G401 (cell line): ENCODE measurements at places on chromosomes 4 and X. TPM values are rescaled to one million over a fixed set of nuclear protein-coding genes. Genes with fewer than 3 reads are reported as not detected.

DNA sequence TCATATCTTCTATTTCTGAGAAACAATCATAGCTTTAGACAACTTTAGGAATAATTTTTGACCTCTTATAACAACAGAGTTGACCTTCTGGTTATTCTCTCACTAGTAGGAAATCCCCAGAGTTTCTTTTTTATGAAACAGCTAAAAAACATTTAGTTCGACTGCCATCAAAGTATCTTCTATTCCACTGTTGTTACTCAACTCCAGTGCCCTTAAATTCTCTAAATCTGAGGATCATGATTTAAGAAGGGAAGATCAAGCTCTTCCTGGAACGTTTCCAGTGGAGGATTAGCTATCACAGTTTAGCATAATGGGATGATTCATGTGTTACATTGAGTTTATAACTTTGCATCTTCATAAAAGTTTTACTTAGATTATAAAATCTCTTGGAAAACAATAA, 134.9 kb upstream of the VEGFC start:
- no peak for DNase-seq

DNA sequence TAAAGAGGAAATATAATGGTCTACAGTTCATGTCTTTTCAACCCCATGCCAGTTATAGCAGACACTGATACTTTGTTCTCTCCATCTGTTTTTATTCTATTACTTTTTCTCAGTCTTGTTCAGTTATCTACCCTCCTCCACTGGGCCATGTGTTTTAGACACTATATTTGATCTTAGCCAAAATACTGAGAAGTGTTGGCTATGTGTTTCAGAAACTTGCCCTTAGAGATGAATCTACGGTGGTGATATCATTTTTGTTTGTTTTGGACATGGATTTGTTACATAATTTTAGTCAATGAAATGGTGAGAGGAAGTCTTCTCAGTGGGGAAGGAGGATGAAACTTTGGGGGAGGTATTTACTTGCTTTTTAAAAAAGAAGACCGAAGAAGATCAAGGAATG, 211.5 kb upstream of the DDX53 start:
- no peak for DNase-seq

- no peak for DNase-seq
Measured at GRCh38 chr4:38130884-38131283, 170.7 kb downstream of the PTTG2 start.

DNA sequence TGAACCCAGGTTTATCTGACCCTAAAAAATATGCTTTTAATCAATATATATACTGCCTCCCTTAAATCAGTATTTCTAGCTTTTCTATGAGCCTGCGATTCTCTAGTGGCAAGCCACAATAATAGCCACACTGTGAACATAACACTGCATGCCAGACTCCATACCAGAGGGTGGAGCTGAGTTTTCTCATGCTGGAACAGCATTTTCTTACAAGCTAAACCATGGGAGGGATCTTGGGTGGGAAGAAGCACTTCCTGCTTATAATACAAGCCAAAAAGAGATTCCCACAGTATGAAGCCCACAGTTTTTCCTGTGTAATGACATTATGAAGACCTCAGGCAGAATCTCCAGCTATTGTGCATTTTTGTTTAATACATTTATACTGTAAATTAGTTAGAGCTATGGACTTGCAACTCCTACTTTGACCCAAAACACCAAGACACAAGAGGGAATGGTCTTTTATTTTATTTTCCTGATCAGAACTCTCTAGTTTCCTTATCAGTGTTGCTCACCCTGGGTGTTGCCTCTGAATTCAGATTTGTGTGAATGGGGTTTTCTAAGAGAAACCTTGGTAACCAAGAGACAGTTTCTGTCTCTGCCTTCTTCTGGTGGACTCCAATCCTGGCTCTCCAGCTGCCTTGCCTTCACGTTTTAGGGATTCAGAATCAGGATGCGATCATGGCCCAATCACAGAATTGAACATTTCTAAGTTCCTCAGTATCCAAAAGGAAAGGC, 74.5 kb upstream of the EOLA2 start:
- no peak for DNase-seq

GRCh38 chr4:157509341-157509740, 288.8 kb downstream of the GRIA2 start:
- no peak for DNase-seq

- DNase-seq = no peak
Measured at GRCh38 chrX:11129534-11130105, 18.5 kb downstream of the HCCS start.

DNA sequence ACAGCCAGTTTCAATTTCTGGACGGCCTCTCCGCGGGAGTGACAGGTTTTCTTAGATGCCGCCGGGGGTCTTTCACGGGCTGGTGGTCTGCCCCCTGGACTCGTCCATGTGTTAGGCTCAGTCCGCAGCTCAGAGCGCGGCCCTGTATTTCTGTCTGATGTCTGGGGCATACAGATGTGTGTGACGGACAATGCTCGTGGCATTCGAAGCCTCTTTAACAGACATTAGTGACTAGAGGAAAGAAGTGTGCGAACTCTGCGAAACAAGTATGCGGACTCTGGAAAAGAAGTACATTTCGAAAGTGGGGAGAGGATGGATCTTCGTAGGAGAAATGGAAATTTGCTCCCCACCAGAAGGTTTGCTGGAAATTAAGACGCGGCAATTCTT, 793 bp upstream of the DCUN1D4 start:
- no peak for DNase-seq

DNA sequence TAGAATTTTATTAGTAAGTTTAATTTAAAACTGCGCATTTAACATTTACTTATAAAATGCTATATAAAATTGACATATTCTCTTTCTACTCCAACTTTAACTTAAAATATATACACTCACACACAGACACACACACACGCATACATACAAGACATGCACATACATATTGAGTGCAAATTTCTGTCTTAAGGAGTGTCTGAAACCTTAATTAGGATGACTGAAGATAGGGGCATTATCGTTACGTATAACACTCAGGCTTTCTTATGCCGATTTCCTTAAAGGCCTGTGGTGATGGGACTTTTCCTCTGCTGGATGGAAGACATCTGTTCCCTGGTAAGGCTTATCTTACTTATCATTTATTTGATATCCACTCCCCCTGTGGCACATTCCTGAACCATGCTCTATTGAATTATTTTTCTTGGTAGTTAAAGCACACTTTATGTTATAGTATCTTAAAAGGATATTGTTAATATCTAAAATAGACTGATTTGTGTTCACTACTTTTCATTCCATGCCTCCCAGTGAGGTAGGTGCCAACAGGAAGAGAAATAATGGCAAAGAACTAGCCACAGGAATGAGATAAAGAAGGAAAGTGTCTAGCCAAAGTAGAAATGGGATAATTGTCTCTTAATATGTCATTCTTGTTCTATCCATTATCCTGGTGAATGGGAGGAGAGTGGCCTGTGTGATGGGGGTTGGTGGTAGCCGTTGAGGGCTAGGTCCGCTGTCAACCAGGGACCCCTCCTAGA, 92.9 kb upstream of the GPRIN3 start:
- DNase-seq = no peak

PABPC1L2B gene
- not detected in 2 replicates for total RNA-seq

BEX5 gene
- not detected in 2 replicates for total RNA-seq

CD38 gene
- not detected in 2 replicates for total RNA-seq

ZFYVE28 gene
- total RNA-seq = 9.4 and 11.4 TPM in 2 replicates

NDNF gene
- total RNA-seq = not detected in 2 replicates

LARP1B gene
- total RNA-seq = 28.2 and 29.5 TPM in 2 replicates

ERVMER34-1 gene
- total RNA-seq = not detected in 2 replicates

SLC10A7 gene
- total RNA-seq = 9.2 and 10.5 TPM in 2 replicates

GABRA4 gene
- total RNA-seq = not detected in 2 replicates
